Fibroblast of pulmonary artery (primary cell): ENCODE measurements at places on chromosomes 2 and 18.

- DNase-seq: no peak
Measured at GRCh38 chr2:203846490-203847105, 21.0 kb upstream of the CTLA4 start.

- no peak for DNase-seq
Measured at GRCh38 chr2:76584474-76584873, 873.8 kb upstream of the GCFC2 start.

DNA sequence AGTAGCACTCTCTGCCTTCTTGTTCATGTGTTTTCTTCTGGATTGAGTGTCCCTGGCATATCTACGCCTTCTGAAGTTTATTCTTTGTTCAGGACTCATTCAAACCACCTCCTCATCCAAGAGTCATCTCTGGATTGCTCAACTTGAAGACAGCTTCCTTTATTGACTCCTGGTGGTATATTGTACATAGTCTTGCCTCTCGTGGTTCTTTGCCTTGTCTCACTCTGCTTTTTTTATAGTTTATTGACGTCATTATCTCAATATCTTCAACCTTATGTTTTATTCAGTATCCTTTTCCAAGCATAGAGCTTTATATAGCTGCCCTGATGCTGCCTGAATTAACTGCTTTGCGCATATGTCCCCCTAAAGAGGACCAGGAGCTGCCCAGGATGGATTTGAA, 161.7 kb downstream of the INSIG2 start:
- DNase-seq: no peak

DNA sequence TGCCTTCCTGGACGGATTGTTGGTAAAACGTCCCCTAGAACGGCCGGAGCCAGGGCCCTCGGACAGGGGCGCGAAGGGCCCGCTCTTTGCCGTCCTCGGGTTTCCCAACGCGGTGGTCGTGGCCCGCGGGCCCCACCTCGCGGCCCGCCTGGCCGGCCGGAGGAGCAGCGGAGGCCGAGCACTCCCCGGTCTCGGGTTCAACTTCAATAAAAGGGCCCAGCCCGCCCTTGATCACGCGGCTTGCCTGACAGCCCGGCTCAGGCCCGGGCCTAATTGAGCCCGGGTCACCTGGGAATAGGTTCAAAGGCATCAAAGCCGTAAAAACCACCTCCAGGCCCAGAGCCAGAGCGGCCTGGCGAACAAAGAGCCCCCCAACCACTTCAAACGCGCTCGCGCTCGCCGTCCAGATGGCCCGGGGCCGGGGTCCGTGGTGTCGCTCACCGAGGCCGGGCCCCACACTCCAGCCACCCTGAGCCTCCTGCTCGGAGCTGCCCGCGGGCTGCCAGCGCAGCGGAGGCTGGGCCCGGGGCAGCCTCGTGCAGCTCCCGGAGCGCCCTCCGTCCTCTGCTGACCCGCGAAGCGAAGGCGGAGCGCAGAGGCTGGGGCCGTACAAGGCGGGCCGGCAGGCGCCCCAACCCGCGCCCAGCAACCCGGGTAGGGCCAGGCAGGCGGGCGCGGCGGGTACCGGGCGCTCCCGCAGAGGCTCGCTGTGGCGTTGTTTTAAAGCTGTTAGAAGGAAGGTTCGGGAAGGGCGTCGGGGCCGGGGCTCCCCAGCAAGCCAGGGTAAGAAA, 1.1 kb upstream of the TWIST2 start:
- peak; percentile 38 for DNase-seq

DNA sequence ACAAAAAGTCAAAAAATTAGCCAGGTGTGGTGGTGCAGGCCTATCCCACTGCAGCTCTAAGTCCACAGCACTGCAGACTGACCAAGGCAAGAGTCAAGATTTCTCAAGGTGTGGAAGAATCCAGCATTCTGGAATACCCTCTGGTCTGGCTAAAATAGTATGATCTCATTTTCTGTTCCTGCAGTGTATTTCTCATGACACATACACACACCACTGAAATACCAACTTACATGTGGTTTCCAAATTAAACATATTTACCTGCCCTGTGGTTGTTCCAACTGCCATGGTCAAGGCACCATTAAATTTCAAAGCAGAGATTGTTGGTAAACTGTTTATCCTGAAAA, 30.9 kb downstream of the NOL10 start:
- no peak for DNase-seq

DNA sequence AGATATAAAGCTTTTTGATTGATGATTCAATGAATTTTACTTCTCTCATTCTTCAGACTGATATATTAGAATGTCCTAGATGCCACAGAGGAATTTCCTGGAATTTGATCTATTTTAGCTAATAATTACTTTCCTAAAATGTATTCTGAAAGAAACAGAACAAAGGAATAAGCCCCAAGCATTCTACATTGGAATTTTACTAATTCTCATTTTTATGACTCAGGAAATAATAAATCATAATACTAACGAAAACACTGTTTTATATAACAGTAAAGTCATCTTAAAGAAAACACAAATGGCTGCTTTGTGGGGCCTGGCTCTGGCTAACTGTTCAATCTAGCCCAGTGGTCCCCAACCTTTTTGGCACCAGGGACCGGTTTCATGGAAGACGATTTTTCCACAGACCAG, 68.6 kb upstream of the LPIN2 start:
- DNase-seq: no peak
